Cardiac muscle cell (in vitro differentiated cells and primary cell): ENCODE measurements at places on chromosomes 12 and 14. TPM values are rescaled to one million over a fixed set of nuclear protein-coding genes. Genes with fewer than 3 reads are reported as not detected.

Gene SYCP3
- not detected in 2 replicates for total RNA-seq

Gene KRT85
- total RNA-seq = 0.12 TPM in 1 of 2 replicates, not detected in the other

Gene NFE2
- total RNA-seq = 4.9 and 9.9 TPM in 2 replicates

Gene CCDC175
- total RNA-seq = not detected in 2 replicates

Gene CLEC1B
- 0.95 and 1.2 TPM in 2 replicates for total RNA-seq
